Ovary (tissue), 10 donors: ENCODE measurements at places on chromosomes 2 and 18. TPM values are rescaled to one million over a fixed set of nuclear protein-coding genes. Genes with fewer than 3 reads are reported as not detected.

The KLF11 gene
- 21.6 TPM for total RNA-seq

The CGREF1 gene
- total RNA-seq: 17.6 TPM

The CXCR4 gene
- 6.2 TPM for total RNA-seq

The ARHGEF4 gene
- 18.5 TPM for total RNA-seq

The CSRNP3 gene
- 12.0 TPM for total RNA-seq

The ACADL gene
- 9.4 TPM for total RNA-seq

The CFC1 gene
- not detected for total RNA-seq

The IL18R1 gene
- 1.7 TPM for total RNA-seq

The AP1S3 gene
- 0.60 TPM for total RNA-seq

The ARHGAP28 gene
- 15.7 TPM for total RNA-seq

The GAREM2 gene
- 5.6 TPM for total RNA-seq
